Activated T-helper 1 cell treated with anti-CD3 and anti-CD28 coated beads, Interleukin-2, amount 50 U/mL, for 16 hours (primary cell): ENCODE measurements at places on chromosomes 16 and 17.
A peak's percentile ranks its signal among the peaks of the same experiment; 100 is the strongest.

DNA sequence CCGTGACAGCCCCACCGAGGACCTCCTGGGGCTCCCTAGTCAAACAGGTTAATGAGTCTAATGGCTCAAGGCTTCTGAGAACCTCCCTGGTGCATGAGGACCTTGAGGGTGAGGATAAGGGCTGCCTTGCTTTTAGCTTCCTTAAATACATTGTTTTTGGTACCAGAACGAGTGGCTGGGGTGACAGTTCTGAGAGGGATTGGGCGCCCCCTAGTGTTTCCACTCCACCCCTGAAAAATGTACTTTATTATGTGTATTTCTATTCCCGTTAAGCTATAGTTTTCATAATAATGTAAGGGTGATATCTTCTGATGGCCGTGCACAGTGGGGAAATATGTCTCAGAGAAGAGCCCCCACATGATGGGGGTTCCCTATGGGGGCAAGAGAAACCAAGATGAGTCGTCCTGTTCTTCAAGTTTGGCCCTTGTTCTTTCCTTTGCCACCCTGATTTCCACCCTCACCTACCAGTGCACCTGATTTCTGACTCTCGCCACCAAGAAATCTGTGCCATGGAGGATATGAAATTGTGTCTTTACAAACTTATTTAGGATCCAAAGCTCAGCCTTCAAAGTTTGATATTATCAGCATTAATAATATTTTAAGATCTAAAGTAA lies 14.5 kb upstream of the VWA3A start:
- peak; percentile 49 for DNase-seq

GRCh38 chr16:10951026-10951425 lies 6.7 kb downstream of the CLEC16A start:
- DNase-seq, result no peak

DNA sequence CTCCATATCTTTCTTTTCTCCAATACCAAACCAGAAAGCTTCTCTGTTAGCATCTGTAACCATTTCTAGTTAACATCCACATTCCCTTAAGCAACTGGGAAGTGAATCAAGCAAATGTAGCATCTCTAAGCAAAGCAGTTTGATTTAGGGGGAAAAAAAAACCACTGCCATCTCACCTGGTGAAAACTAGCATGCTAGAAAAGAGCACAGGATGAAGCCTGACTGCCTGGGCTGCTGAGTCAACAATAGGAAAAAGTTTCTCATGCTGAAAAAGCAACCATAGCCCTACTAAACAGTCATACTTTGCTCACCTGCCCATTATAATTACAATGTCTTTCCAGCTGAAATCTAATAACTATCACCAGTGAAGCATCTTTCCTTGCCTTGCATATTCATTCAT lies 139.3 kb downstream of the ANKFN1 start:
- no peak for DNase-seq

DNA sequence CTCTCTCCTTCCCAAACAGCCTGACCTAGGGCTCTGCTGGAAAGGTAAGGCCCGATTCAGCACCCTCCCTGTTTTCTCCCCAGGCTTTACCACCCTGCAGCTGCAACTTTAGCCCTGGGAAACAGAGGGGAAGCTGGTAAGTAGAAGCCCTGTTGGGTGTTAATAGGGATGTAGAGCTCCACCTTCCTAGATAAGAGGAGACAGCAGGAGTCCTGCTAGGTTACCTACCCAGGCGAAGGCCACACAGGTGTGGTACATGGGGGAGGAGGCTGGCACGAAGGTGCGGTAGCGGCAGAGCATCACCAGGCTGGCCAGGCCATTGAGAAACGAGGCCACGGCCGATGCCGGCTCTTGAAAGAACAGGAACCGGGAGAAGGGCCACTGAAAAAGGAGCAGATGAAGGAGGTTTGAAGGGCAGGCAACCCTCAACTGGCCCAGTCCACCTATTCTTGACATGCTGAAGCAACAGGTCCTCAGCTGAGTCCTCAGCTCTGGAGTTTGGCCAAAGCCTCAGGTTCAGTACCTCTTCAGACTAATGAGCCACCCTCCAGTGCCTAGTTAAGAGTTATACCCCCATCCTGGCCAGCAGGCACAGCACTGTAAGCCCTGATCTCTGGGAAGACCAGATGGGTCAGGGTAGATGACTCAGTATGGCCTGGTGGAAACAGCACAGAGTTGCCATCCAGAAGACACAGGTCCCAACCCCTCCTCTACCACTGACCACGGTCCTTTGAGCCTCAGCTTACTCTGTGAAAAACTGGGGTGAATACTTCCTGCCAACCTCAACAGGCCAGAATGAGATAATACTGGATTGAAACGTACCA lies 3.3 kb downstream of the PGAP3 start:
- no peak for DNase-seq

- no peak for DNase-seq
Observed at GRCh38 chr16:17777408-17777863, 306.7 kb upstream of the XYLT1 start.

GRCh38 chr16:70523743-70524398 lies at the start of gene SF3B3:
TSS of gene SF3B3 (plus strand) at chr16:70523816. CDS start at chr16:70526657, 2,841 bp downstream.
- peak; percentile 47 for DNase-seq

GRCh38 chr17:39487946-39488345 lies 26.7 kb downstream of the CDK12 start:
- no peak for DNase-seq

DNA sequence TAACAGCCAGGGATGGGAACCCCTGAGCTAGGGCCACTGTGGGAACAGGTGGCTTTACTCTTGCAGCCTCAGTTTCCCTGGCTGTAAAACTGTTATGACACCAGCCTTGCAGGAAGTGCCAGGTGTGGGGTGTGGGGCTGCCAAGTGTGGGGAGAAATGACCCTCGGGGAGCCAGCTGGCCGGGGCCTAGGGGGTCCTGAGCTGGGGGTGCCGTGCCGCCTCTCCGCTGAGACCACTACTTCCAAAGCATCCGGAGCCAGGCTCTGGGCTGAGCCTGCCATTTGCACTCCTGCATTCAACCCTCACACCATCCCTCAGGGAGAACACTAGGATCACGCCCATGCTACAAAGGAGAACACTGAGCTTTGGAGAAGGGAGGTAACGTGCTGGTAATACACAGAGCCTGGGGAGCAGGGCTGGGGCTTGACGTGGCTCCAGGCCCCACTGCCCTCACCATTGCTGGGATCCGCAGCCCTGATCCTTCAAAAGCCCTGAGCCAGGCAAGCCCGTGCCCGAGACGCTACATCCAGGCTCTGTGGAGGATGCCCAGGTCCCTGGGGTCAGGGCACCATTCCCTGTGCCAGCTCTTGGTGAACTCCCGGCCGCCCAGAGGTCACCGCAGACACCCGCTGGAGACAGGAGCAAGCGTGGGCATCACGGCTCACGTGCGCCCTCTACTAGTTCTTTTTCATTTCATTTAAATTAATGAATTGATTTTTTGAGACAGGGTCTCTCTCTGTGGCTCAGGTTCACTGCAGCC lies 28.8 kb upstream of the GINS2 start:
- DNase-seq, result no peak

- no peak for DNase-seq
Observed at GRCh38 chr16:30526137-30526822, at the start of gene ZNF768. TSS of gene ZNF768 (minus strand) at chr16:30526566. CDS start at chr16:30526413, 153 bp downstream.

DNA sequence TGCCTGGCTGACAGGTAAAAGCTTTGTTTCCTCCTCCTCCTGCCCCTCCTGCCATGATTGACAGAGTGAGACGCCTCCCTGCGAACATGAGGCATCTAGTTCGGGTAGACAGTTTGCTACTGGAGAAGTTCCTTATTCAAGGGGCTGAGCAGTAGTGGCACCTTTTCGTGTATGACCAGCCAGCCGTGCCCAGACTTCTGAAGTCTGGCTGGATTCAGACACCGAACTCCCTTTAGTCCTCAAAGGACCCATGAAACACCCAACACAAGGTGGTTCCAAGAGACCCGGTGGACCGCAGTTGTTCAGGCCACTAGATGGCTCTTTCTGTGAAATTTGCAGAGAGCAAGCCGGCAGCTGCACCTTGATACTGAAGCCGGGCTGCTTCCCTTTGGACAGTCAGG lies 192.8 kb downstream of the XYLT1 start:
- DNase-seq, result no peak

- no peak for DNase-seq
Observed at GRCh38 chr16:89102041-89102471, 8.4 kb downstream of the ACSF3 start.
